ENCODE measurements at places on chromosomes 6 and 20.
A peak's percentile ranks its signal among the peaks of the same experiment; 100 is the strongest.

DNA sequence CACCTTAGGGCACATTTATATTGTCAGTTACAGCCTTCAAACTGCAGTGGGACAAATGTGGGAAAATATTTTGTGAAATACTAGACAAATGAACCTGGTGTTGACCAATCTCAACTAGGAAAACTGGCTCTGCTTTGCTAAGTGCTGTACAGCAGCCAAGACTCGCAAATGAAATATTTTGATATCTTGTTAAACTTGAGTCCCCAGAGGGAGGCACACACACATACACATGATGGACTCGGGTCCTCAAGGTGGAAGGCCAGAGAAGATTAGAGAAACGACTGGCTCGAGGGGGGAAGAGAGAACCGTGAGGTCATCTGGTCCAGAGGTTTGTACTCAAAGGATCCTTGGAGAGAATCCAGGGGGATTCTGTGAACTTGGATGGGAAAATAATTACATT is 67.3 kb upstream of the JAG1 start:
- DNase-seq: no peak

DNA sequence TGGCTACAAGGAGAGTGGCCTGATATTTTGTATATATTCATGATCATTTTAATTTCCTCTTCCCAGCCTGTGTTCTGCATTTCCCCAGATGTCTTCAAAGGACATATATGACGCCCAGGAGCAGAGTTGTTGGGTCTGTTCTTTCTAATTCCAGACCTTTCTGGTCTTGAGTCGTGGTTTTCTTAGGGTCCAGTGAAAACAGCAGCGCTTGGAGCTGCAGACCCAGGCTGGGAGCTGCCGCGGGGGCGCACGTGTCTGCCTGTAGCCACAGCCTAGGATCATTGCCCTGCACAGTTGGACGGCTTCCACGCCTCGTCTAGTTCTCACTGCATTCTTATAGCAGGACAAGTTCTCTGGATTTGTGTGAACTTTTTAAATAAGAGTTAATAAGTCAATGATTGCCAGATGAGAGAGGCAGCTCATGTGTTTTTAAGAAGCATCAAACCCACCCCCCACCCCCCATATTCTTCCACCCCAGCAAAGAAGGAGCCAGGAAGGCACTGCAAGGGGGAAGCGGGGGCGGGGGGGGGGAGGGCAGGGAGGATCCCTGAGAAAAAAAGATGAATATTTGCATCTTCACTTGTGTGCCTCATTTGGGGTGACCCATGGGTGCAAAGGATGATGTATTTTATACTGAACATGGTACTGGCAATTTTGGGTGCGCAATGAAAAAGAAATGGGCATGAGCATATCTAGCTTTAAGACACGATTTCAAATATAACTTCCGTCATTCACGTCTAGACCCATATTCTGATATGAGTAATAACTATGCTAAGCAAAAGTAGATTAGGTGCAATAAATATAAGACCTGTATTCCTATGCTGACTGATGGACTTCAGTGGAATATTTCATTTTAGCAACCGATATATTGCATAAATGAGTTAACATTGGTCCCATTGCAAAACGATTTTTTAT is 160.0 kb downstream of the TBXT start:
- DNase-seq: no peak

DNA sequence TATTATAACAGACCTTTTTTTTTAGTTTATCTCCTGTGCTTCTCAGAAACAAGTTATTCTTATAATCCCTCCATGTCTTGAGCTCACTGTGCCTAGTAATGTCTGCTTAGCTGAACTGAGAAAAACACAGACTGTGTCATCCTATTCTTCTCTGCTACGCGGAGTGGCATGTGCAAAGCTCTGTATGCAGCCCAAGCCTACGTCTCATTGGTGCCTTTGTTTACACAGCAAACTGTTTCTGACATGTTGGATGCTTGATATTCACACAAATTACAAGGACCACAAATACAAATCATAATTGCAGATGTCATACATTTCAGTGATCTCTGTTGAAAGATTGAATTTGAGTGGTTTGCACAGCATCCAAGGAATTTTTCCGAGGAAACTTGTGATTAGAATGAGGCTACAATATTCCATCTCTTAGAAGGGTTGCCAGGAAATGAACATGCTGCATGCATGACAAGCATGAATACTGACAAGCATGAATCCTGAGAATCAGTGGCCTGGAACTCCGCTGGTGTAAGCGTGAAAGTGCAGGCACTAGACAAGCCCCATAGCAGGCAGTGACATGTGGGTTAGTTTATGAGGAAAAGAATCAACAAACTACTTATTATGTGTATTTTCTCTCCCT is 128.4 kb upstream of the SGK1 start:
- DNase-seq: no peak

DNA sequence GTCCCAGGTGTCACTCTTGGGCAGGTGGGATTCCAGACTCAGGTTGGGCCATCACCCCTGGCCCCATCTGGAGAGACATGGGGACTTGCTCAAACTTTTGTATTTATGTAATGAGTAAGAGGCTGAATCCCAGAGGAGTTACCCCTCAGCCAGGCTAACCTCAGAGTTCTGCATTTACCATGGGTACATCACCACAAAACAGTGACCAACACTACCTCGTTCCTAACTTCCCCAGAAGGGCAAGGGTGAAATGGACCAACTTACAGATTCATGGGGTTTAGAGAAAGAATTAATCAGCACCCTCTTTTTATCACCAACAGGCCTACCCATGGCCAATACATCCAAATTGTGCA is 259.9 kb upstream of the MARCKS start:
- no peak for DNase-seq

DNA sequence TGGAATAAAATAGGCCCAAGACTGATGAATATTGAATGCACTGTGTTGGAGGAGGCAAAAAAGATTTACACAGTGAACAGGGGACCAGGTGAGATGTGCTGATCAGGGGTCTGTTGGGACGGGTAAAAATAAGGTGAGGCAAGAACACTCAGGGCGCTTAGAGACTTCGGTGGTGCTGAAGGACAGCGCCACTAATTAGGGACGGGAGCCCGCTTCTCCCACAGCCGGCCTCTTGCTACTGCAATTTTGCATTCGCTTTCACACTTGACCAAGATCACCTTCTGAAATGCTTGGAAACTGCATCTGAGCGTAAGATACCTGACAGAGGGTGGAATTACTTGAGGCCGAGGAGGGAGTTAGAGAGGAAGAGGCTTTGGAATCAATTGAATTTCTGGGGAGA is 7.3 kb downstream of the TFAP2D start:
- DNase-seq: no peak

DNA sequence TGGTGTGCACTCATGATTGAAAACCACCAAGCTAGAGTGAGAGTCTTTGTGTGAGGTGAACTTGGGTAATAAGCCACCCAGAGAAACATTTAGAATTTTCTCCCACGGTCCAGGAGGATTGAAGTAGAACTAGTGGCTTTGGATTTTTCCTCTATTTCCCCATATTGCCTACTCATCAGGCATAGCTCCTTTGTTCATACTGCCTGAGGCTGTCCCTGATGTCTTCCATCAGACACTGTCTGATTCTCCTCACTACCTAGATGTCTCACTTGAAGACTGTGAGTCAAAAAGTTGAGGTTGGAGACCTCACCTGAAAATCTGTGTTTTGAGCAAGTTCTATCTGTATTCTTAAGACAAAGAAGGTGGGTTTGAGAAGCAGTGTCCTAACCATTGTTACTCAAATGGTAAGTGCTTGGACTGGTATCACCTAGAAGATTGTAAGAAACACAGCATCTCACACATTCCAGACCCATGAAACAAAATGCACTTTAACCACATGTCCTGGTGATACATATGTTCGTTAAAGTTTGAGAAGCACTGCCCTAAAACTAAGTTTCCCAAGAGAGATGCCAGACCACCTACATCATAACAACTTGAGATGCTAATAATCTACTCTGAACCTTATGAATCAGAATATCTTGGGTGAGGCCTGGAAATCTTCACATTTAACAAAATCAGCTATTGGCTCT is 523.4 kb upstream of the BTBD3 start:
- peak; percentile 94 for DNase-seq

DNA sequence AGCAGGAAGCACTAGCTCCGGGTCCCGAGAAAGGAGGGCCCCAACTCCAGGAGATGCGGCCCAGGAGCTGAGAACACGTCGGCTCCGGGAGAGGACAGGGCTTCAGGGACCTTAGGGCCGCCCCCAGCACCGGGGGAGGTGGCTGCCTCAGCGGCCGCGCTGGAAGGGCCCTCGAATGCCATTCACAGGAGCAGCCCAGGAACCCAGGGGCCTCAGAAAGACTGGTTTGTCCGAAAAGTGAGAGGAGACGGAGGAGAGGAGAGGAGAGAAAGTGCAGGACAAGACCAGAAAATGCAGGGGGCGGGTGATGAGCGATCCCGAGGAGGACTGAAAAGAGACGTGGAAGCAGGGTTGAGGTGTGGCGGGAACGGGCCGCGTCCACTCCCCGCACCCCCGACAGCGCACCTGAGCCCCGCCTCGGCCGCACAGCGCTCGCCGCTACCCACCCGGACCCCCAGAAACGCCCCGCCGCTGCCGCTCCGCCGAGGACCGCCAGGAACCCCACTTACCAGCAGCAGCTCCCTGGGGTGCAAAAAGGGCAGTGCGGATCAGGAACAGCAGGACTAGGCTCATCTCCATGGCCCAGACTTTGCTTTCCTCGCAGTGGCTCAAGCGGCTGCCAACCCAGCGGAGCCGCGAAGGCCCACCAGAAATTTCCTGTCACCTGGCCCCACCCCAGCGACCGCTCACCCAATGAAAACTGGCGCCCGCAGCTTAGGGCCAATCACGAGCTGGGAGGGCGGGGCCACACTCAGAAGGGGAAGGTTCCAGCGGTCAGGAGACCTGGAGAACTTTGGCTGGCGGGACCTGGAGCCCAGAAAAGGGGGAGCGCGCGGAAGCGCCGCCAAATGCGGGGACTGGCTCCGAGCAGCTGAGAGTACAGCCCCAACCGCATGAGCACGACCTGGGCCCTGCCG is 25.4 kb downstream of the HLA-F start:
- DNase-seq: no peak

DNA sequence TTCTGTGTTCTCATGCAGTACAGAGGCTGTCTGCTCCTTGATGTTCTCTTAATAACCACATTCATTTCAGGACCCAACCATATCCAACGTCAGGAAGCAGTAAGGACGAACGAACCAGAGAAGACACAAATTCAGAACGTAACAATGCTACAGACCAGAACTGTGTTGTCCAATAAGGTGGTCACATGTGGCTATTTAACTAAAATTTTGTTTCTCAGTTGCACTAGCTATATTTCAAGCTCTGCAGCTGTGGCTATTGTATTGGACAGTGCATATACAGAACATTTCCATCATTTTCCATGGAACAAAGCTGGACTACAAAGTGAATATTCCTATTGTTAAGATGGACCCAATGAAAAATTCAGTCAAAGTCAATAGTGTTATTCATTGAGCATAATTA is 27.0 kb downstream of the MAP7 start:
- DNase-seq: no peak

- no peak for DNase-seq
Measured at GRCh38 chr6:107272246-107272645, 156.9 kb upstream of the BEND3 start.

GRCh38 chr6:47371139-47371869 is 61.6 kb upstream of the TNFRSF21 start:
- DNase-seq: no peak

DNA sequence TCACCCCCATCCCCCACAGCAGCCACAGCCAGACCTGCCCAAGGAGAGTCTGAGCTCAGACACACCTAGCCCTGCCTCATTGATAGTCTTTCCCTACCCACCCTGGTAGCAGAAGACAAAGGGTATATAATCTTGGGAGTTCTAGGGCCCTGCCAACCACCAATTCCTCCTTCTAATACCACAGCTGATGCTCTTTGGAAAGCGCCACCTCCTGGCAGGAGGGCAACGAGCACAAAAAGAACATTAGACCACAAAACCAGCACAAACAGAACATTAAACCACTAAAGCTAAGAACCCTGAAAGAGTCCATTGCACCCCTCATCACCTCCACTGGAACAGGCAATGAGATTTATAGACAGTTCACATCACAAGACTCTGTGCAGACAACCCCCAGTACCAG is 195.8 kb upstream of the FUT9 start:
- DNase-seq: no peak

DNA sequence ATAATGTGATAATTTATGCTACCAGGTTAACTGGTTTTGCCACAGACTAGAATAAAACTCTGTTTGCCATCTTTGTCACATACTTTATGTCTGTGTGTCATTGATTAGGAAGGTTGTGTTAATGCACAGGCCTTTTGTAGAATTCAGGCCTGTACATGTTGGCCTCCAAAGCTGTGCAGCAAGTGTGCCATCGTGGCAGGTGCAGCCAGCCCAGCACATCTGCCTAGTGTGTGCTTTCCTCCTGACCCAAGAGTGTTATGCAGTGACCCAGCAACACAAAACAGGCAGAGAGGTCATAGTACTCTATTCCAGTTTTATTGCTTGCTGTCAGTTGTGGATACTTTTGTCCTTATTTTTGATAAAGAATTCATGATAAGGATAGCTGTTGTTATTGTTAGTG is 3.7 kb downstream of the MAP3K4 start:
- DNase-seq: no peak

DNA sequence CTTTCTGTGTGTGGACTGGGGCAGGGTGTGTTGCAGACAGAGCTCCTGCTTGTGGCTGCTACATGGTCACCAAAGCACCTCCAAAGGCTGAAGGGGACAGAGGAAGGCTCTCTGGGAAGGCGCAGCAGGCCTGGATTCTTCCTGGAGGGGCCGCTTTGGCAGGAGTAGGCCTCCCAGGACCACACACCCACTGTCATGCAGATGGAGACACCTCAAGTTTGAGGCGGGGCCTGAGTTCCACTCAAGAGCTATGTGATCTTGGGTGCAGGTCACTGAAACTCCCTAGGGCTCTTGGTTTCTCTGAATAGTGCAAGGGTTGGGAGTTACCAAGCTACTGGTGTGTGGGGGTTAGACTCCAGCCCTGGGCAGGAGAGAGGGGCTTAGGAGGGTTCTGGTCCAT is 27.9 kb downstream of the EFCAB8 start:
- DNase-seq: no peak

- no peak for DNase-seq
Measured at GRCh38 chr20:63417097-63417737, 55.2 kb downstream of the KCNQ2 start.

GRCh38 chr6:48611332-48611731 is 500.3 kb upstream of the PTCHD4 start:
- DNase-seq: no peak

GRCh38 chr6:119327810-119328209 is 21.8 kb downstream of the MAN1A1 start:
- DNase-seq: no peak
